SJCRH30 (cell line): ENCODE measurements at places on chromosomes 4 and X. TPM values are rescaled to one million over a fixed set of nuclear protein-coding genes. Genes with fewer than 3 reads are reported as not detected.

- no peak overlapping the region for H3K4me3 ChIP-seq
- no peaks in the 10 kb centered on the region for H3K27me3 ChIP-seq
- H3K27ac ChIP-seq = no peak overlapping the region
- no peaks in the 10 kb centered on the region for H3K36me3 ChIP-seq
- DNase-seq = no peak
- no peaks in the 10 kb centered on the region for H3K4me1 ChIP-seq
These were observed 1.1 kb downstream of the ADH1C start for GRCh38 chr4:99351487-99351886.

DNA sequence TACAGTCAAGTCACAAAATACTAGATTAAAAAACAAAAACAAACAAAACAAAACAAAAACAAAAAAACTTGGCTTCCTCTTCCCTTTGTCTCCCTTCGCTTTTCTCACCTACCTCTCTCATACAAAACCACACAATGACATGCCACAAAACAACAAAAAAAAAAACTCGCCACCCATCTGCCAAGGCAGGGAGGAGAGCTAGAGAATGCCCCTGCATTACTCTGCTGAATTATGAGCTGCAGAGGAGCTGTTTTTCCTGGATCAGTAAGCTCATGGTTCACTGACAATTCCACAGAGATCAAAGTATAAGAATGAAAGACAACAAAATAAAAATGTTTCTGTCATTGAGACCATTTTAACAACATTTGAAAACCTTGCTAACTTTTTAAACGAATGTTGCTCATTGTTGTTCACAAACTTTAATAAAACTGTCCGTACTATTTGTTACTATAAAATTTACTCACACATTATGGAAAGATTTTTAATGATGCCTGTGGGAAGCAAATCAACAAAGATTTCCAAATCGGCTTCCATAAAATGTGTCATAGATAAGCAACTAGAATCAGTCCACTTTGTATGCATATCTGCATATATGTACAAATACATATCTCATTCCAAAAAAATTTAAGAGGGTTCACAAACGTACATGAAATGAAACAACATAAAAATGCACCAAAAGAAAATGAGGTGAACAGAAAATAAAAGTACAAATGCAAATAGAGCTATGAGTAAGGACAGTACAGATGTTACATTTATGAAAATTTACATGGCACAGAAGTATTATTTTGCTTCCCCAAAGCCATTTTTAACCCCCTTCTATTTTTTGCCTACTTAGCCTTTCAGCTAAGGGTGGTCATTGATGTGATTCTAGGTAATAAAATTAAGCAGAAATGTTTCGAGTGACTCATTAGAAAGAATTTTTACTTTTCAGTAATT is 252.4 kb upstream of the FAT4 start:
- H3K27ac ChIP-seq = no peak overlapping the region
- H3K27me3 ChIP-seq = no peaks in the 10 kb centered on the region
- DNase-seq = no peak
- H3K4me3 ChIP-seq = no peak overlapping the region

The FRMPD4 gene
- total RNA-seq = not detected in 2 replicates

- no peaks in the 10 kb centered on the region for H3K27me3 ChIP-seq
- no peak overlapping the region for H3K4me3 ChIP-seq
- no peaks in the 10 kb centered on the region for H3K4me1 ChIP-seq
- H3K27ac ChIP-seq = no peak overlapping the region
- H3K36me3 ChIP-seq = no peaks in the 10 kb centered on the region
- DNase-seq = no peak
These were observed 145.1 kb downstream of the NHS start for GRCh38 chrX:17520016-17520615.

DNA sequence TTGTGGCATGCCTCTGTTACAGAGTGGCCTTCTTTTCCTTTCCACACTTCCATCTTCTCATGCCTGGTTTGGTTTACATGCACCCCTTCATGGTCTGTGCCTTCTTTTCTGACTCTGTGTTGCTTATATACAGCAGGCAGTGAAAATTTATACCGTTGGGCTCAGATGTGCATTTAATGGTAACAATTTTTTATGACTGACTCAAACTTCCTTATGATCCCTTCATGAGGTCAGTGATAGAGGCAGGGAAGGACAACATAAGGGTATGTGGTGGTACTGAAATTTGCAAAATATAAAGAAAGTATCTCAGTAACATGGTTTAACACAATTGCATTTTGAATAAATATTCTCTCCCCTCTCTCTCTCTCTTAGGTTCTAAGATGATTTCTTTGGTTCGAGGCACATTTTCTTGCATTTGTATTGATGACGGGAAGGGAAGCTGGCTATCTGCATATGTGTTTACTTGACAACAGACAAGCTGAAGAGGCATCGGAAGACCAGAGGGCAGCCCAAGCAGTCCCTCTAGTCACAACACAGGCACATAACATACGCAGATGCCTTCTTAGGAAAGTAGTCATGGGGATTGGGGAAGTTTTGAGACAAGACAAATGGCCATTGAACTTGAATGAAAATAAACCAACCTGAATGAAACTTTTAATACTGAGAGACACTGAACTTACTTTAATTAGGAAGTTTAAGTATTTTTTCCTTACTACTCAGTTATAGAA is 163.3 kb upstream of the LEF1 start:
- no peak overlapping the region for H3K27ac ChIP-seq
- H3K4me3 ChIP-seq = no peak overlapping the region
- no peaks in the 10 kb centered on the region for H3K4me1 ChIP-seq
- no peaks in the 10 kb centered on the region for H3K27me3 ChIP-seq
- no peaks in the 10 kb centered on the region for H3K36me3 ChIP-seq
